ENCODE measurements at places on chromosomes 1 and 21.

DNA sequence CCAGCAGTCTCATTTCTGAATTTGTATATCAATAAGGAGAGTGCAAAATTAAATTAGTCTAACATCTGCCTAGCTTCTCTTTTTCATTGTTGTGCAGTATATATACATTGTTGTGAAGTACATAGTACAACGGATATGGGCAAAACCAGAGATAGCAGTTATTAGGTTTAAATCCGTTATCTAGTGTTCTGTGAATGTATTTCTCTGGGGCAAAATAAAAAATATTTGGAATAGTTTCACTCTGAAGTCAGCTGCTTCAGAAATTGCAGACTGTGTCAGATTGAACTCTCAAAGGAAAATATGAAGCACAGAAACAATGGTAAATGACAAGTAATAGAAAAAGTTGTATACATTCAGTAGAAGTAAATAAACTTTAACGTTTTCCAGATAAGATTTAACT, 836.5 kb upstream of the CXADR start:
- no peak for DNase-seq

DNA sequence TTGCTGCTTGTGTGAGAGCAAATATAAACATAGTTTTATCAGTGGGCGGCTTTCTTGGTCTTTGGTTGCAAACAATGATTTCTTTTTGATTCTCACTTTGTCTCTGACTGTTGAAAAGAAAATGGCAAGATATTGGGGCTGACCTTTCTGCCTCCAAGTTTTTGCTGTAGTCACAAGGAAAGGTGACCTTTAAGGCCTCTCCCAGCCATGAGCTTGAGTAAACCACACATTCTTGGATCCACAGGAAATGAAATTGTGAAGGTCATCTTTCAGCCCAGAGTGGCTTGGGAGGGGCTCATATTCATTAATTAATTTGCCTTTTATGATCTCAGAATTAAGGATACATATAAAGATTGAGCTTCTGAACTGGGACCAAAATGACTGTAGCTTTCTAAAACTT, 241.6 kb downstream of the BACH1 start:
- DNase-seq, result no peak

DNA sequence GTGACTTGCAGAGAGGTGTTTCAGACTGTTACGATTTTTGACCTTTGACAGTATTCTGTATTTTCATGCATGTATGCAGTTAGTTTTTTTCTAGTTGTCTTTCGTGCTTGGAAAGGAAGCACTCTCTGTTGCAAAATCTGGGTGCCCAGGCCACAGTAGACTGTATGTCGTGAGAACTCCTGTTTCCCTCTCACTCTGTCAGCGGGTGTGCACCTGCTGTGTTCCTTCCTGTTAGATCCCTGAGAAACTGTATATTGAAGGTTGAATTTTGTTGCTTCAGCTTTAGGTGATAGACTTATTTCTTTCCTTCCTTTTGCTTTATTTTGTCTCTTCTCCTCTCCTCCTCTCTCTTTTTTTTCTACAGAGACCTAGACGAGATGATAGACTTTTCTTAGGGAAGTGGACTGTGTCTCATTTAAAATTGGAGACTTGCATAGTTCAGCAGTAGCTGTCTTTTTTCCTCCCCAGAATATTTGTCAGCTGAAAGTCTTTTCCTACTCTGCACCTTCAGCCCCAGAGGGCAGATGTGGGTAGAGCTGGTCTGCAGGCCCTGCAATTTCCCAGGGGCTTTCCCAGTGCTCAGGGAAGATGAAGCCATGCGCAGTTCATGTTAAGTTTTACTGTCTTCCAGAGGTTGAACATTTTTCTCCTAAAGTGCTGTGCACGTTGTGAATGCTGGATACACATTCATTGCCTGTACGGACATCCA, 1.4 kb downstream of the TRAPPC10 start:
- no peak for DNase-seq

DNA sequence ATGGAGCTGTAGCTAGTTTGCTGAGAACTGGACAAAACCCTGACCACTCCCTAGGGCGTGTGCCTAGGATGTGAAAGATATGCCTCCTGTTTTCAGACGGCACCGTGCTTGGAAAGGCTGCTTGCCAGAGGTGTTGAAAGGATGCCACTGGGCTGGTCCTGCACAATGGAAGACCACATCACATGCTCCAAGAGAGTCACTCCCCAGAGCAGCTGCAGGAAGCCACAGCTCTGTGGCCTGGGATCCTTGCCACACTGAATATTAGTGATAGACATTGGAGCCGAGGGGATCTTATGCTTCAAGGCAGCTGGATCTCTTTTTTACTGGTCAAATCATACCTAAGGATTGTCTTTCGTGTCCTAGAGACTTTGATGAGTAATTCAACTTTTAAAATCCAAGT, 6.6 kb upstream of the APP start:
- DNase-seq, result no peak

DNA sequence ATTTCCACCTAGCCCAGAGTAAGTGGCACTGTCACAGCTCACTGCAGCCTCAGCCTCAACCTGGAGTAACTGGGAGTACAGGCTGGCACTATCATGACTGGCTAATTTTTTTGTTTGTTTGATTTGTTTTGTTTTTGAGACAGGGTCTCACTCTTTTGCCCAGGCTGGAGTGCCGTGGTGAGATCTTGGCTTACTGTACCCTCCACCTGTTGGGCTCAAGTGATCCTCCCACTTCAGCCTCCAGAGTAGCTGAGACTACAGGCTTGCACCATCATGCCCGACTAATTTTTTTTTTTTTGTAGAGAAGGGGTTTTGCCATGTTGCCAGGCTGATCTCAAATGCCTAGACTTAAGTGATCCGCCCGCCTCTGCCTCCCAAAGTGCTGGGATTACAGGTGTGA, 2.5 kb downstream of the UCK2 start:
- DNase-seq, result no peak

DNA sequence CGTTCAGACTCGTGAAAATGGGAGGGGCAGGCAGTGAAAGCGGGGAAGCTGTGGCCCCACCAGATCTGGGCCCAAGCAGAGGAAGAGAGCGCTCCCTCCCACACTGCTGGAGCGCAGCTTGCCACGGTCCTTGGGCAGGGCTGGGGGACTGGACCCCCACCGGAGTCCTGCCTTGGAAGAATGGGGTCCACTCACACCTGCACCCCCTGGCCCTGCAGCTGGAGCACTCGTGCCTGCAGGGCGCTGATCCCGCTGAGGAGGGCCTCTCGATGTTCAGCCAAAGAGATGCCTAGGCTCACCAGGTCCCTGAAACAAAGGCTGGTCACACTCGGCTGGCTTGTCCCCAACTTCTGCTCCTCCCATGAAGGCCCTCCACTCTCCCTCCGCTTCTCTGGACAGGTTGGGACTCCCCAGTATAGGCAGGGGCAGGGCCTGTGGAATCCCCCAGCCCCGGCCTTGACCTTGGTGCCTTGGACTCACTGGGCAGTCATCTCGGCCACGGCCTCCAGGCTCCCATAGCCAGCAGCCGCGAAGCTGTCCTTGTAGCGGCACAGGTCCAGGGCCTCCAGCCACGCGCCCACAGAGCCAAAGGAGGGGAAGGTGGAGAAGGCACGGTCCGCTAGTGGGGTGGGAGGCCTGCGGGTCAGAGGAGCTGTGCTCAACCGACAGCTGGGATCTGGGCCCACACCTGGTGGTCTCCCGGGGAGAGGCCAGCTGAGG, 26.0 kb downstream of the CDCA8 start:
- DNase-seq, result no peak

DNA sequence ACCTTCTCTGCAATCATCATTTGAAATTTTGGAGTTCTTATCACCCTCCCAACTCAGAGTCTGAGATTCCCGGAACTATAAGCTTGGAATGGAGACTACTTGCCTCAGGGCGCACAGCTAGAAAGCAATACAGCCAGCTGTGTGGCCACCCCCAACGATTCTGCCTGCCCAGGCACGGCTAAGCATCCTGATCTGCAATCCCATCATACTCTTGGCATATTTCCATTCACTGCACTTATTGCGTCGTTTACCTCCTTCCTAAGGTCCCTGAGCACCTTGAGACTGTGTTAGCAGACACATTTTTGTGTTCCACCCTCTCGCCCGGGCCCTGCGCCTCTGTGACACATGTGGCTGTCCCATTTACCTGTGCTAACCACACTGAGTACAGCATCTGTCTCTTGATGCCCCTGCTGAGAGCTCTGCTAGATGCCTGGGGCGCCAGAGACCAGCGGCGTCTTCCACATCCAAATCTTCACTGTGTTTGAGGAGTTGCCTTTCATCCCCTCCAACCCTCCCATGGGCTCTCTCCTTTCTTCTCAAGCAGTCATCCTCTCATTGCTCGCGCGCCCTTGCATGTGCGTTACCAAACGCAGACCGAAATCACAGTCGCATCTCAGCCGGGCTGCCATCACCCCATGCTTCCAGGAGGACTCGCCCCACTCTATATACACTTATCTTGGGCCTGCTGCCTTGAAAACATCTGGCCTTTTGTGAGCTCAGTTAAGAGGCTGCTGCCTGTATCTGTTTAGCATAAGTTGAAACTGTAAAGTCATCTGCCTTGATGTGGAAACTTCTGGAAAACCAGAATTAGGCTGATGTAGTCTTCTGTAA, 3.5 kb upstream of the CLDN19 start:
- peak; percentile 44 for DNase-seq

DNA sequence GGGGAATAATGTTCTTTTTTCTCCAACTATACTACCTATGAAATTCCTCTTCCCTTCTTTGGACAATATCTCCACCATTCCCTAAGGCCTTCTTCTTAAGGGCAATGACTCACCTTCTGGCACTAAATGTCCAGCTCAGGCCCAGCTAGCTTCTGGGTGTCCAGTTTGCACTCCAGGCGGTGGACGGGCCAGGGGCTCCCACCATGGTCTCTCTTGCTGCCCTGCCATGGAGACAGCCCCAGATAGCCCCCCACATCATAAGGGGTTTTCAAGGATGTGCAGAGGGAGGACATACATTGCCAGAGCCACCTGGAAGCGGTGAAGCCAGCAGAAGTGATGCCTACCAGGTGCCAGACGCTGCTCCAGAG, 43.8 kb downstream of the C1orf198 start:
- no peak for DNase-seq

DNA sequence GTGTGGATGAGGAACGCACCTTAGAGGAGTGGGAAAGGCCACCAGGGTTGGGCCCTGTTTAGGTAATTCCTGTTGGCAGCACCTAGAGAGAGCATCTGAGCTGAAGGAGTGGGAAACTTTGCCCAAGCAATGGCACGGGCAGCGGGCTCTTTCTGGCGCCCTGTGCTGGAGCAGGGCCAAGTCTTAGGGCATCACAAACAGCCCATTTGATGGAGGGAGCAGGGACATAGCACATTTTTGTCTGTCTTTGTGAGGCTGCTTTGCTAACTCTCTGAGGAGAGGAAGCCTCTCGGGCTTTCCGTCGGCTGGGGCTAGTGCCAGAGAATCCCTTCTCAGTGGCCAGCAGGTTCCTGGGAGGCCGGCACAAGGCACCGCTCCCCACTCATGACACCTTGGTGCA, 22.5 kb upstream of the CNTN2 start:
- no peak for DNase-seq

DNA sequence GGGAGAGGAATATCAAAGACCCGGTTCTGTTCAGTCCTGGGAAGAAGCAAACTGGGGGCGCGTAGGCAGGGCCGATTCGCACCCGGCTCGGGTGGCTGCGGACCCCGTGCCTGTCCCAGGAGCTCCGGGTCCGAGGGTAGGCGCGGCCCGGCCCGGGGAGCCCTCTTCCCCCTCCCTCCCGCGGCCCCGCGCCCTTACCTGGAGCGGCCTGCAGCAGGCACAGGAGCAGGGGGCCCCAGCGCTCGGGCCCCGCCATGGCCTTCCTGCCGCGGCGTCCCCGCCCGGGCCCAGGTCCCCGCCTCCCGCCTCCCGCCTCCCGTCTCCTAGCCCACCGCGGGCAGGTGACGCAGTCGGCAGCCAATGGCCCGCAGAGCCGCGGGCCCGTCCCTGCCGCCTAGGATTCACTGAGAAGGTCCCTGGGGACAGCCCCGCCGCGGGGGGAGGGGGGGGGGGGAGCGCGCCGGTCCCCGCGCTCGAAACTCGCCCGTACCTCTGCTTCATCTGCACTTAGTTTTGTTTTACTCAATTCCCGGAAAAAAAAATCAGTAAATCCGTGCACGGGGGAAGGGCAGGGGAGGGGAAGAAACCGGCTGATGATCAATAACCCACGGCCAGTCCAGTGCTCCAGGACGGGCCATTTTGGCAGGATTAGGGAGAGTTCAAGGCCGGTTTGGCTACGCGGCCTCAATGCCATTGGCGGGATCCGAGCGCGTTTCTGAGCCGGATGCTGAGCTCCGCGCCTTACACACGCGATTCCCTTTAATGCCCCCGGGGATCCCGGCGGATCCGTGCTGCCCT, at the start of gene IFNLR1:
Gene IFNLR1 (minus strand): TSS at position 297 of the 798 bp plus-strand sequence. CDS start 41 bp downstream, at position 256.
- peak; percentile 73 for DNase-seq

DNA sequence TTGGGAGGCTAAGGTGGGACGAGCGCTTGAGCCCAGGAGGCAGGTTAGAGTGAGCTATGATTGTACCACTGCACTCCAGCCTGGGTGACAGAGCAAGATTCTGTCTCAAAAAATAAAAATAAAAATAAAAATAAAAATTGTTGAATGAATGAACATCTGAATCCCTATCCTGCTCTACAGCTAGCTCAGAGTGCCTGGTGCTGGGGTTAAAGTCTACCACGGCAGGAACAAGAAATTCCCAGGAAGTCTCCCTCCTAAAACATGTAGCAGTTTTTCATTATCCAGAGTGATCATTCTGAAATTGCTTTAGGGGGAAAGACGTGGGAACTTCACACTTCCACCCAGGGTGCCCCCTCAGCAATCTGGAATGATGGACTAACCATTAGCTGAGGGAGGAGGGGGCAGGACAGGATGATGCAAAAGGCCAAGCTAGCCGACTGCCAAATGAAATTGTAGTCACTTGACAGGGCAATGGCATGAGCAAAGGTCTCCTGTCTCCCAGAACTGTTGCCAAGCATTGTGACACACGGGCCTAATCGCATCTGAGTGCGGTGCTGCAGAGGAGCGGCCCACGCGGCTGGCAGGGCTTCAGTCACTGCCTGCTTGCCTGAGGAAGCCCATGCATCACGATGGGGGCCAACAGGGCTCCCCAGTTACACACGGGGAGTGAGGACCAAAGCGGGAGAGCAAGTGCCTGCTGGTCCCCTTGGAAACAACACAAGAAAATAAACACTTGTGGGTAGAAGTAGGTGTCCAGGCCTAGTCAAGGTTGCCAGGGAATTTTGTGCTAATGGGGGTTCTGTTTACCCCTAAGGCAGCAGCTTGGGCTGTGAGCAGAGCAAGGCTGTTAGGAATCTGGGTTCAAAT, 85.7 kb downstream of the NENF start:
- no peak for DNase-seq

DNA sequence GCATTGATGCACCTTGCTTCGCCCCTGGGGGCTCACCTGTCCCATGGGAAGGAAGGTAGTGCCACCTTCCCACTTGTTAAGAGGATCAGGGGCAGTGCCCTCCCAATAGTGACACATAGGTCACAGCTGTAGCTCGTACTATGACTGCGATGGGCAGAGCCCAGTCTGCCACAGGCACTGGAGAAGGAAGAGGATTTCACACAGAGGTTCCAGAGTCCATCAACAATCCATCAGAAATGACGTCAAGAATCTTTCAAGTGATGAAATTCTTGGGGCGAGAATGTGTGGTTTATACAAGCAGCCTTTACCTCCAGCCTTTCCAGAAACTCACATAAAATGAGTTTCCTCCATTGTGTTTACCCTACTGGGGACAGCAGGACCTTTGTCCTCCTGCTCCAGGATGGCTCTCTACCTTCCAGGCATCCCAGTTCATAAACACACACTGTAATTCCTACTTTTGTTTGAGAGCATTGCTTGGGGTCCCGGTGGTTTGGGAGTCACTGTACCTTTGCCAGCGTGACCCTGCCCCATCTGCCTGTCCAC, 260.6 kb upstream of the VAMP3 start:
- DNase-seq, result no peak

- no peak for DNase-seq
These were observed 8.8 kb upstream of the C1orf115 start for GRCh38 chr1:220681220-220681880.

- no peak for DNase-seq
These were observed 23.1 kb downstream of the IER5 start for GRCh38 chr1:181111559-181111958.

- no peak for DNase-seq
These were observed 3.9 kb downstream of the CD1B start for GRCh38 chr1:158327481-158327880.
